ENCODE measurements at places on chromosomes 12 and 14.
A peak's percentile ranks its signal among the peaks of the same experiment; 100 is the strongest.

GRCh38 chr14:24062216-24062980 lies 9.0 kb upstream of the CPNE6 start:
- no peak for DNase-seq

- no peak for DNase-seq
Observed at GRCh38 chr12:78315028-78315427, 484.3 kb downstream of the NAV3 start.

GRCh38 chr14:75303381-75303789 lies 24.8 kb downstream of the FOS start:
- DNase-seq = no peak

DNA sequence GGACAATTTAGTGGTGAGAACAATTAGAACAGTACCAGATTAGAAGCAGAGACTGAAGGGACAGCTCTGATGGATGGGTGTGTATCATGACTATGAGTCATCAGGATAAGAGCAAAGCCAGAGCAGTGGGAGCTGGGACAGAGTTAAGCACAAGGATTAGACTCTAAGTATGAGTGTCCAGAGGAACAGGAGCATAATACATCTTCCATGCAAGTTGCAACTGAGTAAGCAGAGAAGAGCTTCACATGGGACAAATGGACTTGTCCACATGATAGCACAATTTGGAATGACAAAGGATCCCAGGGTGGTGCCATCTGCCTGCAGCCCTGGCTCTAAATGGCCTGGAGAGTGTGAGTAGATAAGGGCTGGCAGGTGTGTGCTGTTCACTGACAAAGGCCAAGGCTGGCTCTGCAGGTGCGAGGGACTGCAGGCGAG lies 226.4 kb upstream of the CAND1 start:
- peak; percentile 11 for DNase-seq

DNA sequence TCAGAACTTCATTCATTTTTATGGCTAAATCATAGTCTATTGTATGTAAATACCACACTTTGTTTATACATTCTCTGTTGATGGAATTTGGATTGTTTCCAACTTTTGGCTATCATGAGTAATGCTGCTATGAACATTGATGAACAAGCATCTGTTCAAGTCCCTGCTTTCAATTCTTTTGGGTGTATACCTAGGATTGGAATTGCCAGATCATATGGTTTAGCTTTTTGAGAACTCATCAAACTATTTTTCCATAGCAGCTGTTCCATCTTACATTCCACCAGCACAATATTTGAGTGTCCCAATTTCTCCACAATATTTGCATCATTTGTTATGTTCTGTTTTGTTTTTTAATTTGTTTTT lies 52.3 kb upstream of the CCND2 start:
- DNase-seq = no peak

- DNase-seq = no peak
Observed at GRCh38 chr12:131796754-131797587, 31.2 kb upstream of the MMP17 start.

DNA sequence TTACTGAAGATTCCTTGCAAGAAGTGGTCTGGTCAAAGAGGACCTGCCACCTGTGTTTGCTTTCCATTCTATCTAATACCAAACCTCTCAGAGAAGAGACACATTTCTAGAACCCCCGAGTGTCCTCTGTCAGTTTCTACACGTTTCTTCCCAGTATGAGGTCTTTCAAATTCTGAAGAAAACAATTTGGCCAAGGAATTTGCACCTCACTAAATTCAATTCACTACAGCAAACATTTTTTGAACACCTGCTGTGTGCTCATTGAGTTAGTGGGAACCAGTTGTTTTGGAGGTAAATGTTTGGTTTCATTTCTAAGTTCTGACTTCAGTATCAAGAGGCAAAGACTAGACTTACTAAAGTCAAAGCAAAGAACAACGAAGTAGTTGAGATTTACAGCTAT lies 19.4 kb downstream of the GPR19 start:
- DNase-seq = no peak

DNA sequence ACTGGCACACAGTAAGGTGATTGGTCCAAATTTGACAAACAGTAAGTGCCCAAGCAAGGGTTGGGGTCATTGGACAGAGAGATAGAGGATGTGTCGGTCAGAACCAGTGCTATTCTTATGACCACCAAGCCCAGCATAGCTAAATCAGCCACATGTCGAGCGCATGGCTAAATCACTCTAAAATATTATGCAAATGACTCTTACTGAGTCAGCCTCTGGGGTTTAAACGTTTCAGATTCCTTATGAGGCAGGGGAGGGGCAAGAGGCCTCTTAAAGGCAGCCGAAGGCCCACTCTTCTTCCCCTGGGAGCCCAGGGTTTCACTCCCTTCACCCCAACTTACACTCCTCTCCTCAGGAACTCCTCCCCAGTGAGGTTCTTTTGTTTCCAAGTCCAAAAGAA lies 603 bp upstream of the ENDOU start:
- peak; percentile 64 for DNase-seq
